ENCODE measurements at places on chromosomes 11 and 22. TPM values are rescaled to one million over a fixed set of nuclear protein-coding genes. Genes with fewer than 3 reads are reported as not detected.
A peak's percentile ranks its signal among the peaks of the same experiment; 100 is the strongest.

APLNR gene
- under 0.01 TPM for total RNA-seq

DNA sequence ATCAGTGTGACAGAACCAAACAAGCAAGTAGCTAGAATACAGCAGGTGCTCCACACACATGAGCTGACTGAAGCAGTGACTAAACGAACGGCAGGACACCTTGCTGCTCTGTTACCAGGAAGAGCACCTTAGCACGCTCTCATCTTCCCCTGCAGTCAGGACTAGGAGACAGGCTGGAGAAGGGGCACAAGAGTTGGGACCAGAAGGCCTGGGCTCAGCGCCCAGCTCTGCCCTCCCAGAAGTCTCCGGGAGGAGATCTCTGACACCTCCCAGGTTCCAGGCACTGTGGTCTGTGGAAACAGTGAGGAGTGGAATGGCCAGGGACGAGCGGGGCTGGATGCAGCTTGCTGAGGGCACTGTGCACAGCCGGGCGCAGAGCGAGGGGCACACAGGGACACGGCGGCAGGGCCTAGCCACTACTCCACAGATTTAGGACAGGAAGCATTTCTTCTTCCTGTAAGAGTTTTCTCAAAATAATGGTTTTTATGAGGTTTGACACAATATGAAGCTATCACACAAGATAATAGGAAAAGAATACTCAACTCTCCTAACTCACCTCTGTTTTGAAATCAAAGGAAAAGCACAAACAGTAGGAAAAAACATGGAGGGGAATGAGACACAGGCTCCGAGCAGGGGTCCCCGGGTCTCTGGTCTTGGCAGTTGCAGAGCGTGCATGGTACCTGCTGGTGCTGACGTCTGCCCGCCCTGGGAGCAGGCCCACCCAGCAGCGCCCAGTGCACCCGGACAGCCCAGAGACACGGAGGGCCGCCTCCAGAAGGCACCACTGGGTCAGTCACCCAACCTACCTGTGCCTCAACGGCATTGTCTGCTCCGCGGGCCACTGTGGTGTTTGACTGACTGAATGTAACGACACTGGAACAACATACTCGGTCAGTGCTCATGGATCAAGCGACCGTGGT lies 67.6 kb downstream of the NCAPD3 start:
- DNase-seq, result no peak

GRCh38 chr11:66251809-66252208 lies 16.6 kb upstream of the RAB1B start:
- no peak for DNase-seq

- no peak for DNase-seq
Measured at GRCh38 chr22:26238596-26238995, 69.3 kb downstream of the SEZ6L start.

MUC2 gene
- total RNA-seq, result not detected

GRCh38 chr11:42337786-42338455 lies 878.5 kb upstream of the LRRC4C start:
- no peak for DNase-seq

GRCh38 chr22:46373159-46373558 lies 37.6 kb downstream of the TRMU start:
- no peak for DNase-seq

DNA sequence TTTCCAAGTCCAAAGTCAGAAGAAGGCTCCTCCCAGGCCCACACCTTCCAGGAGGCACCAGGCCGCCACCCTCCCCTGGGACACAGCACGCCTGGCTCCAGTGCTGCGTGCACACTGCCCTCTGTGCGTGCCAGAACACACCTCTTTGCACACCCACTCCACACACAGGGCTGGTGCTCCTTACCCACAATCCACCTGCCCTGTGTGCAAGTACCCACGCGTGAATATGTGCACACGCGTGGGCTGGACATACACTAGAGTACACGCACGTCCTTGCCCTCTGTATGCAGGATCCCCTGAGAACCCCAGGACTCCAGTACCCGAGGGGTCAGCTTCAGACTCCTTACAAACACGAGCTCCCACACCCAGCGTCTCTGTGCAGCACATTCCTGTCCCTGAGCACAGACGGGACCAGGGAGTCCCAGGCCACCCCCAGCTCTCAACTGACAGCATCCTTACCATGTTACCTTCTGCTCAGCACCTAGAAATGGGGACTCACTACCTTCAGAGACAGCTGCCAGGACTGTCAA lies 2.8 kb downstream of the DUSP8 start:
- DNase-seq, result no peak

TYMP gene
- total RNA-seq, result 19.8 TPM

CTSD gene
- total RNA-seq, result 532 TPM

- peak; percentile 87 for DNase-seq
Measured at GRCh38 chr11:10454878-10455631, at the start of gene AMPD3. AMPD3 (plus strand) TSS chr11:10455264; CDS start chr11:10461520, 6,256 bp downstream.

- no peak for DNase-seq
Measured at GRCh38 chr11:117914991-117915618, 14.1 kb downstream of the TMPRSS13 start.

DNA sequence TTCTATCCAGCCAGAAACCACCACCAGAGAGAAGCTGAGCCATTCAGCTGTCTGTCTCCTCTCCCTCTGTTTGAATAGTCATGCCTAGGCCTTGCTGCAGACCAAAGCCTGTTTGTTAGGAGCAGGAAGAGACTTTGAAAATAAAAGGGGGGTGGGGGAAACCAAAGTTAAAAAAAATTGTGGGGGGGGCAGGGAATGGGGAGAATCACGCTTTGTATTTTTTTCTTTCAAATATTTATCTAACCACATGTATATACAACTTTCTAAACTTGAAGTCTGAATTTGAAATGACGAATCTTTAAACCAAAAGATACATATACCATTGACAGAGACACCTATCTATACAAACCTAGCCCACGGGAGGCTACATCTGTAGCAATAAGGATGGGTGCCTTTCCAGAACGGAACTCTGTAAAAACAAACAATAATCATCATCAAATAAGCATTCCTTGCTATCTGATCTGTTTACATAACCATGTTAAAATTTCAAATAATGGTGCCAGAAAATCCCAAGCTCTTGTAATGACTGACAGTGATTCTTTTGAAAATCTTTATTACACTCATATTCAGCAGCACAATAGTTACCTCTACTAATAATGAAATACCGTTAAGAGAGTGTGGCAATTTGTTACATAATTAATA lies 14.3 kb downstream of the DDX17 start:
- no peak for DNase-seq

GRM5 gene
- not detected for total RNA-seq

KDELR3 gene
- 15.7 TPM for total RNA-seq

DNA sequence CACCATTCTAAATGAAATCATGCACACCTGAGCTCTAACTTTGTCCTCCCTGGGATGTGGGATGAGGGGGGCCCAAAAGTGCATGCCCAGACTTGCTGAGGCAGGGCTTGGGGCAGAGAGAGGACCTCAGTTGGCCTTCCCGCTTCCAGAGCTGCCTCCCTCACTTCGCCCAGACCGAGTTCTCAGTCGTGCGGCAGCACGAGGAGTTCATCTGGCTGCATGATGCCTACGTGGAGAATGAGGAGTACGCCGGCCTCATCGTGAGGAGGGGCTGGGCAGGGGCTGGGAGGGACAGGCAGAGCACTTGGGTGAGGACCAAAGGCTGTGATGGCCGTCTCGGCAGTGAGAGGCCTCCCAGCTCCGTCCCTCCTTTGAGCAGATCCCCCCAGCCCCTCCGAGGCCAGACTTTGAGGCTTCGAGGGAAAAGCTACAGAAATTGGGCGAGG lies 8.2 kb downstream of the CFL1 start:
- no peak for DNase-seq

DNA sequence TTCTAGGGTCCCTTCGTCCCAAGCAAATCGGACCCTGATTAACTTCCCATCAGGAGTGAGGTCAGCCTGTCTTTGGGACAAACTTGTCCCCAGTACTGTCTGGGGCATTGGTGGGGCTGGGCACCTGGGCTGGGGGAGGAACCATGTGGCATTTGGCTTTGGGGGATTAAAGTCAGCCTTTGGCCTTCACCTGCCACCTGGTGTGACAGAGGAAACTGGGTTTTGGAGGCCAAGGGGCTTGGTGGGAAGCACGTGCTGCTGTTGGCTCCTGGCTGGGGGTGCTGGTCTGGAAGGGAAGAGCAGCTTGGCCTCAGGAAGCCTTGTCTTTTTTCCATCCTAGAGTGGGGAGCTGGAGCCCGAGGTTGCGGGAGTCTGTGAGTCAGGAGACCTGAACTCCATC lies 78.4 kb upstream of the NECTIN1 start:
- DNase-seq, result no peak

MS4A3 gene
- not detected for total RNA-seq

DNA sequence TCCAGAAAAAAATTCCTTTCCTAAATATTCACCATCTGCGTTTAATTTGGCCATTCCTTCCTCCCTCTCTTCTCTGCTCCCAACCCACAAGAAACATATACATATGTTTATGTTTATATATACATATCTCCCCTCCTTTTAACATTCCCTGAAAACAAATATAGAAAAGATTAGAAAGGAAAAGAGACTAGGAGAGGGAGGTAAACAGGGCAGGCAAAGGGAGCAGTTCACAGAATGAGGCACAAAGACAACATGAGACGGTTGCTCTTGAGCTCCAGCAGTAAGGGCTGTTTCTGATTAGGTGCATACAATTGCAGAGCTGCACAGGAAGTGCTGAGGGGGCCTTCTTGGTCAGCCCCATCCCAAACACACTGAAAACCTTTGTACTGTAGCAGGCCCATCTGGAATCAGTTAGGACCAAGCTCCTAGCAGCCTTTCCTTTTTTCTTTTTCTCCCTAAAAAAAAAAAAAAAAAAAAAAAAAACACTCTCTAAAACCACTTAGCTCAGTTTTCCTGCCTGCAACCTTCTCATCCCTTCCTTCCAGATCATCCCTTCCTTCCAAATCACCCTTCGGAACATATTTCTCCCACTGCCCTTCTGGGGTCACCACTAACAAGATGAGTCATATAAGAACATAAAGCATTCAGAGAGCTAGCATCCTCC lies 57.0 kb downstream of the RBFOX2 start:
- DNase-seq, result peak; percentile 56

EHF gene
- total RNA-seq, result not detected

DNA sequence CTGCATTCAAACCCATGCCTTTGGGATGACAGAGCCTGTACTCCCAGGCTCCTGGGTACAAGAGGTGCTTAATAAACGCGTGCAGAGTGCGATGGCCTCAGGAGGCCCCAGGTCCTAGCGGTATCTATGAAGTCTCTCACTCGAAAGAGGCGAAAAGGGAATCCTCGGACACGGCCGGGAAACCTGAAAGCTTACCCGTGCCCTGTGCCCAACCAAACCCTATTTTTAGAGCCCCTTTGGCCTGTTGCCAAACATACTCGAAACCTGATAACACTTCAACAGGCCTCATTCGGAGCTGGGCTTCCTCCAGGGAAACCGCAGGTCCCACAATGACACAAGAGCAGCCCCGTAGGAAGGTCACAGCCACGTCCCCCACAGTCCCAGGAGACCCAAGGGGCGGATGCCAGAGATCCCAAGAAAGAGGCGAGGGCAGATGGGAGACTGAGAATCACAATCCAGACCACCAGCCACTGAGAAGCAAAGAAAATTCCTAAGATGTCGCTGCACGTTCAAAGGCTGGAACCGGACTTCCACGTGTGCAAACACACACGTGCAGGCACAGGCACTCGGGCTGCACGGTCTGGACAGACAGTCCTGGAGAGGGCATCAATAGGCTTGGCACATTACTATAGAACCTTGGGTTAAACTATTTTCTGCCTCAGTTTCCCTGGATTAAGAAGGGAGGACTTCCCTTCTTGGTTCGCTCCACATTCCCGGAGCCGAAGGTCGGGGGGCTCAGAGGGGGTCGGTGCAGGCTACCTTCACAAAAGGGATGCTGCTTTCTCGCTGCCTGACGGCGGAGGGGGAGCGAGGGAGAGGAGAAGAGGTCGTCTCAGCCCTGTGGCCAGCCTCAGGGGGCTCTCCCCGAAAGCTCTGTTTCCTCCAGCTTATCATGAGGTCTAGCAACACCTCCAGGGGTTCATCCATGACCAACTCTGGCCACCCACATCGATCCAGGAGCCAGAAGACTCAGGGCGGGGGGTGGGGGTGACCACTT lies 8.2 kb downstream of the PDGFB start:
- DNase-seq, result no peak

MCHR1 gene
- total RNA-seq, result not detected

MRGPRX3 gene
- total RNA-seq, result under 0.01 TPM

- no peak for DNase-seq
Measured at GRCh38 chr11:36264011-36264972, 24.9 kb downstream of the COMMD9 start.

DENND5A gene
- 94.1 TPM for total RNA-seq

DNA sequence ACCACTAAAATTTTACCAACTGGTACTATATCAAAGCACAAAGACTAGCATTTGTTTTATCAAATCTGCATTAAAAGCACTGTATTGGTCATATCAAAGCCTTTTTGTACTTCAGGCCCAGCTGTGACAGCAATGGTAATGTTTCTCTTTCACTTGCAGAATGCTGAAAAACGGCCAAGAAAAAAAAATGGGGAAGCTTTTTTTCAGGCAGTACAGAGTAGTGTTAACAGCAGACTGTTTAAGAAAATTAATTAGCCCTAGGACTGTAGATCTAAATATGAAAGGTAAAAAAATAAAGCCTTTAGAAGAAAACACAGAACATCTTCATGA lies 33.3 kb downstream of the DENND5A start:
- peak; percentile 74 for DNase-seq

DNA sequence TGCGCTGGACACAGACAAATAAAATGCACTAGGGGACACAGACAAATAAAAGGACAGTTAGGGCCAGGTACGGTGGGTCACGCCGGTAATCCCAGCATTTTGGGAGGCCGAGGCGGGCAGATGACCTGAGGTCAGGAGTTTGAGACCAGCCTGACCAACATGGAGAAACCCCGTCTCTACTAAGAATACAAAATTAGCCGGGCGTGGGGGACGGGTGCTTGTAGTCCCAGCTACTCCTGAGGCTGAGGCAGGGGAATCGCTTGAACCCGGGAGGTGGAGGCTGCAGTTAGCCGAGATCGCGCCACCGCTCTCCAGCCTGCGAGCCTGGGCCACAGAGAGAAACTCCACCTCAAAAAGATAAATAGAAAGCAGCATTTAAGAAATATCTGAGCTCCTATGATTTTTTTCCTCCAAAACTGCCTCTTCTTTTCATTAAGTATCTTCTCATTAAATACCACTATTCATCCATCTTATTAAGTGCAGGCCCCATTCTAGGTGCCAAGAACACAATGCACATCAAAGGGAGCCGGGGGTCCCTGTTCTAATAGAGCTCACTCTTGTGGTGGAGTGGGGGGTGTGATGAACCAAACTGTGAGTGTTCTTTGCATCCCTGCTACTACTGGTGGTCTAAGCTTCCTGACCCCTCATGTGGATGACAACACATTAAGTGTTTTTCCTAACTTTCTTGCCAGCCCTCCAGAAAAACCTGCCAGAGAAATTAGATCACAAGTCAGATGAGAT lies 766 bp upstream of the ZNHIT2 start:
- DNase-seq, result no peak

CARD16 gene
- 106 TPM for total RNA-seq

GRCh38 chr11:64253481-64253880 lies 2.2 kb downstream of the PLCB3 start:
- DNase-seq, result no peak

GRCh38 chr11:69215784-69216415 lies 60.2 kb downstream of the SMIM38 start:
- no peak for DNase-seq

WBP2NL gene
- total RNA-seq, result not detected

Data from lung microvascular endothelial cell (primary cell).